ENCODE measurements at places on chromosomes 5 and 9.

DNA sequence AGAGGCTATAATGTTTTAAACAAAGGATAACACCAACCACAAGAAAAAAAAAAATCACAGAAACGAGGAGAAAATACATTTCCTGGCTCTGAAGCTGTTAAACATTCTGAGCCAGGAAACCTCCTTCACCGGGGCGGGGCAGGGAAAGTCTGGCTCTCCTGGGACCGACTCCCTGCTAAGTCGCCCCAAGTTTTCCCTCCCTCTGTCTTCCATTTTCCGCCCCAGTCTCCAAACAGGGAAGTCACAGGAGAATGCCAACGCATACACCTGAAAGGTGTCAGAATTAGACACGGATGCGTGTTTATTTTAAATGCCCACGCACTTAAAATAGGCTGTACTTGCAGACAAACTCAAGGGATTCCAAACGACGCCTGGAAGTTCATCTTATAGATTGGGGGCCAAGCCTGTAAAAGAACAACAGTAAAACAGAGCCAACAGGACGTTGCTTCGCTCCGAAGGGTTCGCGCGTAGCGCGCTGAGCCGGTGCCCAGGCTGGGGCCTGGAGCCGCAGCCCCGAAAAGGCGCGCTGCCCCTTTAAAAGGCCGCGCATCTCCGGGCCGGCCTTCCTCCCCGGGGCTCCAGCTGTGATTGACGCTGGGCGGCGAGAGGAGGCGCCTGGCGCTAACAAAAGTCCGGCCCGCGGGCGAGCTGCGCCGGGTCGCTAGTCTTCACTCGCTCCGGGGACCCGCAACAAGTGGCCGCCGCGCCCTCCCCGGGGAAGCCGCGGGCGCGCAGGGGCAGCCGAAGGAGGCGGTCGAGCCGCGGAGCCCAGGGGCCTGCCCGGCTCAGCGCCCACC is at the start of gene FBXL7:
Gene FBXL7, plus strand, starts transcription at position 653 of the 797 bp plus-strand sequence.
- peak; percentile 72 for DNase-seq

GRCh38 chr9:38181866-38182265 is 112.8 kb upstream of the SHB start:
- peak; percentile 27 for DNase-seq

GRCh38 chr5:2024986-2025721 is 142.4 kb upstream of the IRX4 start:
- peak; percentile 31 for DNase-seq

DNA sequence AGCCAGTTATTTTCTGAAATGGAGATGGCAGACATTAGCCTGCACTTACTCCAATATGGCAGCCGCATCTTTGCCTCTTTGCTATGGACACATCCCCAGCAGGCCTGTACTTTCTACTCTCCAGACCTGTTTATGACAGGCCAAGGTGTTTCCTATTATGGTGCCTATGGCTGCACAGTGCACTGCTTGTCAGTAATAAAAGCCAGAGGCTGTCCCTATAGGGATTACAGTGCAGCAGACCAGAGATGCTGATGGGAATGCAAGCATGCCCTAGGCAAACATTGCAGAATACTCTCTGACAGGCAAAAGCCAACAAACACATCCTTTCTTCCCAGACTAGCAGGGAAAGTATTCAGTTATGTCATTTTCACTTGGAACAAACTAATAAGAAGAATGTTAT is 442.9 kb downstream of the RAB3C start:
- no peak for DNase-seq

DNA sequence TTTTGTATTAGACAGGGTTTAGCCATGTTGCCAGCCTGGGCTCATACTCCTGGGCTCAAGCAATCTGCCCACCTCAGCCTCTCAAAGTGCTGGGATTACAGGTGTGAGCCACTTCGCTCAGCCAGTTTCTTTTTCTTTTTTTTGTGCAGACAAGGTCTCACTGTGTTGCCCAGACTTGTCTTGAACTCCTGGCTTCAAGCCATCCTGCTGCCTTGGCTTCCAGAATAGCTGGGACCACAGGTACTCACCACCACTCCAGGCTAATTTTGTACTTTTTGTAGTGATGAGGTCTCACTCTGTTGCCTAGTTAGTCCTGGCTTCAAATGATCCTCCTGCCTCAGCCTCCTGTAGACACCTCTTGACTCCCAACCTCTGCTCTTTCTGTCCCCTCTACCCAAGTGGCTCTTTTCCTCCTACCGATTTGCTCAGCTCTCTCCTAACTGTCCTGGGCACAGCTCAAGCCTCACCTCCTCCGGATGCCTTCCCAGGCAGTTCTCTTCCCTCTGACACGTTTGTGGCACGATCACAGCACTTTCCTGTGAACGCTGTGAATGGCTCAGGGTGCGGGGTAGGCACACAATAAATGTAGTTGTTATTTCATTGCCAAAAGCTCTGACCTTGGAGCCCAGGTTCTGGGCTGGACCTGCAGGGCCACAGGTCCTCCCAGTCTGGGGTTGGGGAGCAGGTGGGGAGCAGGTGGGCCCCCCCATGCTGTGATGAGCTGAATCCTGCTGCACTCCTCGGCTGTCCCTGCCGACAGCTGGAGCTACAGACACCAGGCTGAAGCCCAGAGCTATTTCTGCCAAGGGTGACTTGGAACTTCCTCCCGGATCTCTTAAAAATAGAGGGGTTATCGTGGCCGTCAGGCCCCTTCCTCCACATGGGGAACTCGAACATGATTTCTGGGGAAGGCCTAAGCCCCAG is 23.9 kb downstream of the GFI1B start:
- no peak for DNase-seq

GRCh38 chr5:125175348-125176004 is 429.0 kb upstream of the ZNF608 start:
- DNase-seq = no peak

DNA sequence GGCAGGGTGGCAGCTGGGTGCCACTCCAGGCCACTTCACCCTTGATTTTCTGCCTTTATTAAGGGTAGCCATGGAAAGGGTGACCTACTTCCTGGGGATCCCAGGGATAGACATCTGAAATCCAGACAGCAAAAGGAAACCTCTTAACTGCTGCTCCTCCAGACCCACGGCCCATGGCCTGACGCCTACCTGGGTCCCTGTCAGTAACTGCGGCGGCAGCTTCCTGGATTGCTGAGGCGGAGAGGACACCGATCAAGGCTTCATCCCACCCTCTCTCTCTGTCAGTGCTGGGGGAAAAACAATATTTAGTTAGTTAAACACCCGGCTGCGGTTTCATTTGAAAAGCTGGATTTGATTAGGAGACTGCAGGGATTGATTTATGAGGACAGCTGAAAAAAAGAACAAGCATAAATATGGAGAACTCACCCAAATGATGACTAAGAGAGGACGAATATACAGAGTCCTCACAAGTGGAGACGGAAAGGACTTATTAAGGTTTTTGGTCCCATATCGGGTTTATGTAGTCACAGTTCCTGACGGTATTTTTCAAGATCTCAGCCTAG is 158.7 kb upstream of the KLF4 start:
- peak; percentile 84 for DNase-seq

All from fibroblast of mammary gland (primary cell).